ENCODE measurements at places on chromosomes 16 and 17.

- DNase-seq, result no peak
These were observed 1.7 kb downstream of the ADGRG5 start for GRCh38 chr16:57544124-57544653.

DNA sequence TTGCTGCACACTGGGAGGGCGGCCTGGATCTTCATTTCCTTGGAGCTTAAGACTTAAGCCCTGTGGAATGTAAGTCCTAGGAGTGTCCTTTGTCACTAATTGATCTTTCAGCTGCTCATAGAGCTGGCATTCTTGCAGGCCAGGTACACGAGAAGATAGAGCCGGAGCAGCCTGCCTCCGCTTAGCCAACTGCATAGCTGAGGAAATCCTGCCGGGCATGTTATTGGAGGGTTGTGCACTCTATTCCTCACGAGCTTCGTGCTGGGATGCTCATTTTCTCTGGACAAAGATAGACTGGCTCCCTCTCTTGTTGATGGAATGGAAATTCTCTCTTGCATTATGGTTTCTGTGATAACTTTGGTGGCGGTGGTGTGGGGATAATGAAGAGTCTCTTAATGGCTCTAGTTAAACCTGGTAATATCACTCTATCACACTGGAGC, 76.9 kb downstream of the RPA1 start:
- DNase-seq, result no peak

DNA sequence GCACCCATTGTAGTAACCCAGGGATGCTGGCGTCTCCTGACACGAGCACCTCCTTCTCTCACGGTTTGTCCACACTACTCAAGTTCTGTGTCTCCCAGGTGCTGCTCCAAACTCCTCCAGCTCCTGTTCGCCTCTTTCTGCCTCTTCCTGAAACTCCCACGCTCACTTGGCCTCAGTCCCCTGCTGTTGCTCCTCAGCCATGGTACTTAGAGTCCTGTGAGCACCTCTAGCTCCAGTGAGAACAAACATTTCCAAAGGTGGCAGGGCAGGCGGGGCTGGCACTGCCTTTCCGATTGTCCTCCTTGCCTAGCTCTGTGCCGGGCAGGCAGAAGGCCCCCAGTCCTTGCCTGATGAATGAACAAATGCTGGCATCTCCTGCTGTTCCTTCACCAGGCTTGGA, 146.1 kb downstream of the SDK2 start:
- no peak for DNase-seq

DNA sequence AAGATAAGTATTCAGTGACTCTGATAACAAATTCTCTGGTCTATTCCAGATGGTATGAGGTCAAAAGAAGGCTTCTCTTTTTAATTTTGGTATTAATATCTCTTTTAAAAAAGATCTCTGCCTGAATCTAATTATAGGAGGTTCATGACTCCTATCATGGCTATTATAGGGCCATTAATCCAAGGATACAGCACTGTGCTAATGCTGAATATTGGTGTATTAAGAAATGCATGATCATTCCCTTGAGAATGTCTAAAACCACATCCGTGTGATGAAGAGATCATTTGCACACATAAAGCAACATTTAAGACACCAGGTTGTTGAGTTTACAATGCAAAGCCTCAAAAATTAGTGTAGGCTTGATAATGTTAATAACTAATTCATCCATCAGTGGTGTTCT, 160.4 kb upstream of the MON1B start:
- DNase-seq, result no peak

- DNase-seq, result no peak
These were observed 43.5 kb downstream of the ZDHHC7 start for GRCh38 chr16:84967828-84968227.

GRCh38 chr16:49200223-49200820, 81.3 kb downstream of the CBLN1 start:
- DNase-seq, result no peak

DNA sequence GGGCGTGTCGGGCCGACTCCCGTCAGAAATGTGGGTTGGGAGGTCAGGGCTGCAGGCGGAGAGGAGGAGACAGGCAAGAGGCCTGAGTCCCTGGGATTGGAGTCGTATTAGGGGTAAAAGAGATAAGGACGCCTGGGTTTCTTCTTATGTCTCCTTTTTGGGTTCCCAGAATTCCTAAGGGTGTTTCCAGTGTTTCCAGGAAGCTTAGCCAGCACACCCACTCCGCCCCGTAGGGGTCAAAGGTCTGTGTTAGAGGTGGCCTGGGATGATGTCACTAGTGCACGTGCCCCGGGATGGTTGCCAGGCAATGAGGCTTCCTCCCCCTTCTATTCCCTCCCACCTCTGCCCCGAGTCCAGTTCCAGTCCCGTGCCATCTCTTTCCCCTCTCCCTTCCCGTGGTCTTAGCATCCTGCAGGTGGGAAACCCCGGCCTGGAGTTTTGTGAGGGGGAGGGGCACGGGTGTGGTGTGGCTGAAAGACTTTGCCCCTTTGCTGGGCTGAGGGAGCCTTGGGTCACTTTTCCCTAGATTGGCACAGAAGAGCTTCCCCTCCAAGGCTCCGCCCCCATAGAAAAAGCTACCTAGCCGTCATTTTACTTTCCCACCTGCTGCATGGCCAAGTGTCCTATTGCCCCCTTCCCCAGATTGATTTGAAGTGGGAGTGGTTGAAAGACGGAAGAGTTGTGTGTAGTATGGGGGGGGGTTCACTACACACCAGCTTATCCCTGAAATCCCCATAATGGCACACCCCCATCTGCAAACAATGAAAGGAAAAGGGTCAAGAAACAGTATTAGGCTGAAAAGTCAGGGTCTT, 2.8 kb downstream of the KDM6B start:
- peak; percentile 64 for DNase-seq

GRCh38 chr17:75909812-75910274, 5.2 kb upstream of the MRPL38 start:
- no peak for DNase-seq

DNA sequence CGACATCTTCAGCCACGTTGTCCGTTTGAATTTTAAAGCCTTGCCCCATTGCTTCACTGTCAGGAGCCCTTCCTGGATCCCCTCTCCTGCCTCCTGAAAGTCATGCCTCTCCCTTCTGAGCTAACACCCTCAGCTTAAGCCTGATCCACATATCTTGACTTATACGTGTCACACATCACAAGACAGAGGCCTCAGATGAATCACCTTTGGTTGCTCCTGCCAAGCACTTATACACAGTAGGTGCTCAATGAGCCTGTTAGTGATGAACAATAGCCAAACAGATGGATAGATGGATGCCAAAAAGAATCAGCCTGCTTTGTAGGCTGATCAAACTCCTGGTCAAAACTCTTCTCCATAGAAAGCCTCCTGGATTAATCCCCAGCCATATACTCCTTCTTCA, 31.8 kb downstream of the PITPNM3 start:
- DNase-seq, result no peak

DNA sequence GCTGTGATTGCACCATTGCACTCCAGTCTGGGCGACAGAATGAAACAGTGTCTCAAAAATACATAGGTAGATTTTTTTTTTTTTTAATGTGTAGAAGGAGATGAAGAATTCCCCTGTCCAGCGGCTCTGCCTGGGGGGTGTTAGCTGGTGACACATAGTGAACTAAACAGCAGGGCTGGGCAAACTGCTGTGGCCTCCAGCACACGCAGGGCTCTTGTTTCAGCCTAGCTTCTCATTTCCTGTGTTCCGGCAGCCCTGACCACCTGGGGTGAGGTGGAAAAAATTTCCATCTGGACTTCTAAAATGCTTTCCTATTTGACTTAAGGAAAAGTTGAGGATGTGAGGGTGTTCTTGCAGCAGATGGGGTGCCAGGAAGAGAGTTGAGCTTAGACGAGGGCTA, 33.3 kb upstream of the RGS9 start:
- DNase-seq, result no peak

GRCh38 chr17:39486242-39486641, 25.0 kb downstream of the CDK12 start:
- DNase-seq, result no peak

DNA sequence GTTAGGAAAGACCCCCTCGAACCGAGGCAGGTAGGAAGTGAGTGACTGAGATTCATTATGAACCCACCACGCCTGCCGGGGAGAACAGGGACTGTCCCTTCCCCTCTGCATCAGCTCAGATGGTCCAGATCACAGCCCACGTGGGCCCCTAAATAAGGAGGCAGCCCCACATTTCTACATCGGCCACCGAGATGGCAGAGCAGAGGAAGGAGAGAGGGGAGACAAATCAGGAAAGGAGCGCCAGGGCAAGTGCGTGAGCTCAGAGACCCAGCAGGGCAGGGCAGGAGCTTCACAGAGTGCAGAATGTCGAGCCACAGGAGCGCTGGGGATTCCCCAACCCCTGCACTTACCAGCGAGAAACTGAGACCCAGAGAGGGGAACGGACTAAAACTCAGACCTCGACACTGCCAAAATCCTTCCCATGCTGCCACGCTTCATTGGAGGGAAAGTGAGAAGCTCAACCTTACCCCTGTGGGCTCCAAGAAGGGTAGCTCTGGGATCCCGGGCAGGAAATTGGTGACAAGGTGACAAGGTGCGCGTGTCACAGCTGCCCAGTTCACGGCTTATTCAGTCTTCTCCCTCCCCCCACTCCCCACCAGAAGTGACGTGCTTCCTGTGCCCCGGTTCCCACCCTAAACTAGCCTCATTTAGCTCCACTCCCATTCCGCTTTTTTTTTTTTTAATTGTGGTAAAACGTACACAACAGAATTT, at the start of gene ICAM2:
ICAM2 (minus strand) TSS at position 578 of the 711 bp plus-strand sequence. CDS start 13,942 bp downstream, outside the sequence.
- DNase-seq, result peak; percentile 91

DNA sequence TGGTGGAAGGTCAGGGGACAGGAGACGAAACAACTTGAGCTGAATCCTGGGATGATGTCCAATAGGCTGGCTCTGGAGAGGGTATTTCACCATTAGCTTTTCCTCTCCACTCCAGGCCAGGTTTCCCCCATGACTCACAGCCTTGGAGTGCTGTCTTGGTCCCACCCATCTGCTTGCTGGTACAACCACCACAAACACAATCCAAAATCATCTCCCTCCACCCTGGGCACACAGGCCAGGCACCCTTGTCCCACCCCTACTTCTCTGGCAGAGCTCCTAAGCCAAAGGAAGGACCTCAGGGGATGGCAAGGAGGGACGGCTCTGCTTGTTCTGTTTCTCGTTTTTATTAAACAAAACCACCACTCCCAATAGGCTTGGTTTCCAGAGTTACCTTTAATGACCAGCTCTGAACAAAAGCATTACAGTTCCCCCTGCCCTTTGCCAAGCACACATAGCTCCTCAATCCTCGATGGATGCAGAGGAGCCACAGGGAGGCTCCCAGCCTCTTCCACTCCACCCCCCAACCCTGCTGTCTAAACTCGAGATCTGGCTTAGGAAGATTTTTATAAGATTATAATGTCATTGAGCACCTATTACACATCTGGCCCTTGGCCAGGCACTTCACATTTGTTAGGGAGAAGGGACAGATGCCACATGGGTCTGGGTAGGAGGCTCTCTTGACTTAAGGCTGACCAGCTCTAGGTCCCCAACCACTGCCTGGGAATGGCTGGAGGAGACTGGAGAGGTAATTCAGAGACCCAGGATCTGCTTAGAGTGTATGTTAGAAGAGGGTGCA, 13.3 kb downstream of the CAVIN1 start:
- DNase-seq, result no peak

- DNase-seq, result no peak
These were observed 397.4 kb downstream of the CA10 start for GRCh38 chr17:51761105-51761504.

GRCh38 chr16:80610481-80611156, 69.8 kb downstream of the DYNLRB2 start:
- no peak for DNase-seq

DNA sequence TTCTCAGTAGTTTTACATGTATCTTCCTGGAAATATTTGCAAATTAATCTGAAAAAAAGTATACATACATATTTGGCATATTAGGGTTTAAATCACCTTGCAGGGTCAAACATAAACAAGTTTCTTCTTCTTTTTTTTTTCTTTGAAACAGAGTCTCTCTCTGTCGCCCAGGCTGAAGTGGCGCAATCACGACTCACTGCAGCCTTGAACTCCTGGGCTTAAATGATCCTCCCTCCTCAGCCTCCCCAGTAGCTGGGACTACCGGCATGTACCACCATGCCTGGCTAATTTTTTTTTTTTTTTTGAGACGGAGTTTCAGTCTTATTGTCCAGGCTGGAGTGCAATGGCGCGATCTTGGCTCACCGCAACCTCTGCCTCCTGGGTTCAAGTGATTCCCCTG, 12.6 kb upstream of the FUS start:
- no peak for DNase-seq

DNA sequence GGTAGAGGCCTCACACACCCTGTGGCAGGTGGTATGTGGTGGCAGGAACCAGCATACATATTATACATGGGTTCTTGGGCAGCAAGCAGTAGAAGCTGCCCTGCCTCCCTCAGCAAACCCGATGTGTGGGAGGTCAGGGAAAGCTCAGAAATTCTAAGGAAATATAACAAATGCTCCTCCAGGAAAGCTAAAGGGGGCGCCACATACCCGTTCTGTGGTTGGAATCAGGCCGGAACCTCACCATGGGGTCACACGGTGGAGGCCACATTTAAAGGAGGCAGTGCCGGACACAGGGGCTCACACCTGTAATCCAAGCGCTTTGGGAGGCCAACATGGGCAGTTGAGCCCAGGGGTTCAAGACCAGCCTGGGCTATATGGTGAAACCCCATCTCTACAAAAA, 12.4 kb upstream of the KATNB1 start:
- no peak for DNase-seq

DNA sequence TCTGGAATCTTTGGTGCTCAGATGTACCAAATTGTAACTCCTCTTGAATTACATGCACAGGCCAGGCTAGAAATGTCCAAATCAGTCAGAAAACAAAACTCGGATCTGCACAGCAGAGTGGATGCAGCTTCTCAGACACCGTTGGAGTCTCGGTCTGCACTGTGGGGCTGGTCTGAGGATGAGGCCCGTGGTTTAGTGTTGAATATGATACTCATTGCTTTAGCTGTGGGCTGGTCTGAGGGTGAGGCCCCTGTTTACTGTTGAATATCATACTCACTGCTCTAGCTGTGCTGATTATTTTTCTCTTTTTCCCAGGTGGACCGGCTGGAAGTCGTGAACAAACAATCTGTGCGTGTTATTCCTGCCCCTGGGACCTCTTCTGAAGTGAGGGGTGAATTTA, 35.0 kb downstream of the DBNDD1 start:
- DNase-seq, result no peak

- no peak for DNase-seq
These were observed 92.4 kb upstream of the HSBP1 start for GRCh38 chr16:83715217-83715920.

- DNase-seq, result no peak
These were observed 535.1 kb downstream of the CDH11 start for GRCh38 chr16:64586781-64587180.
